Sciatic nerve (tissue), 2 donors: ENCODE measurements at places on chromosomes 1 and 21. TPM values are rescaled to one million over a fixed set of nuclear protein-coding genes. Genes with fewer than 3 reads are reported as not detected.

DNA sequence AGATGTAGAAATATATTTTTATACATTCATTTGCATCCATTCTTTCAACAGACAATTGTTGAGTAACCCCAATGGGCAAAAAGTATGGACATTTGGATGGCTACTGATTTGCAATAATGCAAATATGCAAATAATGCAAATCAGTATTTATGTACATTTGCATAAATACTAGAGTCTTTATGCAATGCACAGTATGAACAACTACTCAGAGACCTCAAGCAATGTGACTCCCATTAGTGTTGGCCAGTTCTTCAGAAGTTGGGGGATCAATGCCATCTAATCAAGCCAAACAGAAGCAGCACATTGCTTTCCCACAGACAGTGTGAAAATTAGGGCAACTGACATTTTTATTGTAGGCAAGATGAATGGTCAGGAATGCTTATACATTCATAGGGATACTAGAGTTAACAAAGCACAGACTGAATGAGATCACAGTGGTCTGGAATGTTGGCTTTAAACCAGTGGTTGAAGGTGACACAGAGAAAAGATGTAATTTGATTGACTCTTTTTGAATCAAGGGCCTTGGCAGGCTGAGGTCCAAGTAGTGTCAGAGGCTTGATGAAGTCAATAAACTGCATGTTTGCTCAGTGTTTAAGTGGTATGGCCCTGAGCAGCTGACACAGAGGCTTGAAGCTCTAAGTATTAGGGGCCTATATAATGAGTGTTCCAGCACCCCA, 256.6 kb downstream of the CTH start:
- no peak for DNase-seq

- DNase-seq, result no peak
Observed at GRCh38 chr1:89121641-89122040, 4.3 kb downstream of the GBP2 start.

- no peak for DNase-seq
Observed at GRCh38 chr21:34008618-34009017, 64.8 kb upstream of the MRPS6 start.

DNA sequence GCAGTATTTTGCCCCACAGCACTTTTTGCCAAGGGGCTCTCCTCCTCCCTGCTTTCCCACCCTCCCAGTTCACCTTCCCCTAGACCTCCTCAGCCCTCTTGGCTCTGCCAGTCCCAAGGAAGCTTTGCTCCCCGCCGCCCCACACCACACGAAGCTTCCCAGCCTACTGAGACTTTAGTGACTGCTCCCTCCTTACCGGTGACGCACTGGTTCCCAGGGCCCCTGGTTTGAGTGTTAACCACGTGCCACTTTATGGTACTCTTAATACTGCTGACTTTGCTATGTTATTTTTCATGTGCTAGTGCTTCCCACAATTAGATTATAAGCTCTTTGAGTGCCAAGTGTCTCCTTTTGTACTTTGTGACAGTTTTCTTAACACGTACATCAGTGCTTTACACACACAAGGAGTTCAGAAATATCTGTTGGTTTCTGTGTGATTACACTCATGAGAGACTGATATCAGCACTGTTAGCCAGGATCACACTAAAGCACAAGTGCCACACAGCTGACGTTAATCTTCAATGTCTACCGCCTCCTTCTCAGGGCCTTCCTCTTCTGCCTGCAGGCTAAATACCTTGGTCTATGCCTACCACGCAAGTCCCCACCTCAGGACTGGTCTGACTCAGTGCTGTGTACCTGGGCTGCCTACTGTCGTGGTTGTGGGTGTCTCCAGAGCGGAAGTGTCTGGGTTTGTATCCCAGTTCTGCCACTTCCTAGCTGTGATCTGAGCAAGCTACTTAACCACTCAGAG, 61.0 kb downstream of the DNTTIP2 start:
- DNase-seq, result no peak

- DNase-seq, result no peak
Observed at GRCh38 chr1:42924851-42925760, 33.6 kb downstream of the SLC2A1 start.

- no peak for DNase-seq
Observed at GRCh38 chr1:117683571-117684285, 77.9 kb downstream of the TENT5C start.

- no peak for DNase-seq
Observed at GRCh38 chr1:201714542-201715329, 114.2 kb upstream of the IPO9 start.

GRCh38 chr1:17513131-17513530, 26.4 kb upstream of the ARHGEF10L start:
- DNase-seq, result no peak

The GPBP1L1 gene
- total RNA-seq, result 102 TPM

The CELA2B gene
- total RNA-seq, result not detected

The NEK2 gene
- total RNA-seq, result 0.49 TPM

The VTCN1 gene
- not detected for total RNA-seq

The CLDN17 gene
- total RNA-seq, result not detected

The TINAGL1 gene
- 91.9 TPM for total RNA-seq

The MFSD2A gene
- 12.3 TPM for total RNA-seq

The CCDC27 gene
- not detected for total RNA-seq
